ENCODE measurements at places on chromosomes 16 and 17.

DNA sequence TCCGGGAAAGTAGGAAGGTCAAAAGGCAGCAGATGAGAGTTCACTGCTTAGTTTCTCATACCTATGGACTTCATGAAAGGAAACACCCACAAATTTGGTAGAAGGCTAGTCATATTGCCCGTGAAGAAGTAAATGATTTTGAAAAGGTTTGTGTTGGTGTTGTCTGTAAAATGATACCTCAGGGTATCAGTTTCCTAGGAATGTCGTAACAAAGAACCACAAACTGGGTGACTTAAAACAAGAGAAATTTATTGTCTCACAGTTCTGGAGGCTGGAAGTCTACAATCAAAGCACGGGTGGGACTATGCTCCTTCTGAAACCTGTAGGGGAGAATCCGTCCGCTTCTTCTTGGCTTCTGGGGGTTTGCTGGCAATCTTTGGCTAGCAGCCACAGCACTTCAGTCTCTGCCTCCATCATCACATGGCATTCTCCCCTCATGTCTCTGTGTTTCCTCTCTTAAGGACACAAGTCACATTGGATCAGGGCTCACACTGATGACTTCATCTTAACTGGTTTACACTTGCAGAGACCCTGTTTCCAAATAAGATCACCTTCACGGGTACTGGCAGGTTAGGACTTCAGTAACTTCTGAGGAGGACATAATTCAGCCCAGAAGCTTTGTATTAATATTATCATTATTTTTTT, 2.0 kb upstream of the NAE1 start:
- peak; percentile 8 for DNase-seq

DNA sequence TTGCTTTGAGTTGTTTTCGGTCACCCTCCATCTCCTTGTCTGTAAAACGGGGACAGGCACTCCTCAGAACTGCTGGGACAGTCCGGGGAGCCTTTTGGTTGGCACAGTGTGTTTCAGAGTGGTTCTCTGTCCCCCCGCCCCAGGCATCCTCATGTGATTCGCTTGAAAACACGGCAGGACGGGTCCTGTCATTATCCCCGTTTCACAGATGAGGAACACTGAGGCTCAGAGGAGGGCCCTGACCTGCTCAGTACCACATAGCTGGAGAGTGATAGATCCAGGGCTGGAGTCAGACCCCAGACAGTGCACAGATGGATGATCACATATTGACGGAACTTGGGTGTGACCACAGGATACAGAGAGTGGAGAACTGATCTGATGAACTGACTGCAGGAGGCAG, 13.5 kb upstream of the ADGRG1 start:
- no peak for DNase-seq

- DNase-seq = no peak
Measured at GRCh38 chr17:43308999-43309398, 75.2 kb upstream of the RNU2-1 start.

DNA sequence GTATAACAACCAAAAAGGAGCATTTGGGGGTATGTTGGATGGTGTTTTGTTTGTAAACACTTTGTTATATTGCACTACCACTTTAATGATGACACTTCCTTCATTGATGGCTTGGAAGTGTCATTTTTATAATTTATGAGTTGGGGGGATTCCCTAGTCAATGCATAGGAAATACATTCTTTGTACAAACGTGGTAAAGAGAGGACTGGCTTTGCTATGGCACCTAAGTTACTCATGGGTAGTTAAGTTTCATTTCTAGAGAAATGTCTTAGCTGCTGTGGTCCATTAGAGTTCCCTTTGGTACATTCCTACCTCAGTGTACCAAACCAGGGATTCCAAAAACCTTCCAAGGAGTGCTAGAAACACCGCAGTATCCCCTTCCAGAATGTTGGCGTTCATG, 63.7 kb upstream of the CMIP start:
- DNase-seq = no peak

DNA sequence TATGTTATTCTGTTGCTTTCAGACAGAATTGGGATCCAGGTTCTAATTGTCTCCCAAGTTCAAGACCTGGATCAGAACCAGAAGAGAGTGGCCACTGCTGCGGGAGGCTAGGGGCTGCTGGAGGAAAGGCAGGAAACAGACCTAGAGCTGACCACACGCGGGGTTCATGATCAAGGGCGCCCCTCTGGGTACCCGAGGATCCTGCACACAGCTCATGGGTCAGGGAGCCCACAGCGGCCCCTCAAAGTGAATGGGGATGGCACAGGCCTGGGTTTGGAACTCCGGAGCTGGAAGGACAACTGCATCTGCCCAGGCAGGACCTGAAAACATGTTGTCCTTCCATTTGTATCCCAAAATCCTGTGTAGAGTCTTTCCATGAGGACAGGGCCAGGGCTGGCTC, 107.0 kb downstream of the RMI2 start:
- DNase-seq = no peak

GRCh38 chr16:88992351-88993165, 15.6 kb upstream of the CBFA2T3 start:
- DNase-seq = no peak

DNA sequence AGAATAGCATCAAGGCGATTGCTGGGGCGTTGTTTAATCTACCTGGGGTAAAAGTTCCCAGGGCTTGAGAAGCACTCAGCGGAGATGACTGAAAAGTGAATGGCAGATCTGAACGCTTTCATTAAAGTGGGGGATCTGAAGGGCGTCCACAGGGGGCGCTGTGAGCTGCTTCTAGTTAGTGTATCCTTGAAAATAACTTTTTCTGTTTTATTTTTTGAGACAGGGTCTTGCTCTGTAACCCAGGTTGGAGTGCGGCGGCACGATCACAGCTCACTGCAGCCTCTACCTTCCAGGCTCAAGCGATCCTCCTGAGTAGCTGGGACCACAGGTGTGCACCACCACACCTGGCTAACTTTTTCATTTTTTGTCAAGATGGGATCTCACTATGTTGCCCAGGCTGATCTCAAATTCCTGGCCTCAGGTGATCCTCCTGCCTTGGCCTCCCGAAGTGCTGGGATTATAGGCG, 360.4 kb downstream of the SEC14L1 start:
- no peak for DNase-seq

DNA sequence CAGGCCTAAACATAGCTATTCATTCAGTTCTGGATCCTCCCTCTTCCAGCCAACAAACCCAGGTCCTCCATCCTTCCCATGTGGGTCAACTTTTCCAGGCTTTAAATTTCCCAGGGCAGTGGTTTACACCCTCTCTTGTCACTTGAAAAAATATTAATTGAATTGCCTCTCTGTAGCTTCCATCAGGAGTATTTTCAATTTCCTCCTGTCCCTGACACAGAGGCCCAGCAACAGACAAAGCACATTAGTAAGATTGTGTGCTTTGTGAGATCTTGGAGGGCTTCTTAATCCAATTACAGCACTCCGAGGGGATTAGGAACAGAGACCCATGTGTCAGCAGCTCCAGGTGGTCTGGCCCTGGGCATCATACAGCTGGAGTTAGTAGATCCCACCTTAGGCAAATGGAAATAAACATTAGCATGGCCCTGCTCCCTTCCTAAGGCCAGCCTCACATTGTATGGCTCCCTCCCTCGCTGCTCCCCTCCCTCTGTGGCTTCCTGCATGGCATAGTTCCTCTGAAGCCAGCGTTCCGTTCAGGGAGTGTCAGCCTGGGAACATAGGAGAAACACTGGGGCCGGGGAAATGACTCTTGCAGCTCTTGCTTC, 132.7 kb upstream of the HSBP1 start:
- no peak for DNase-seq

GRCh38 chr16:67311607-67312488, 14.7 kb downstream of the KCTD19 start:
- no peak for DNase-seq

DNA sequence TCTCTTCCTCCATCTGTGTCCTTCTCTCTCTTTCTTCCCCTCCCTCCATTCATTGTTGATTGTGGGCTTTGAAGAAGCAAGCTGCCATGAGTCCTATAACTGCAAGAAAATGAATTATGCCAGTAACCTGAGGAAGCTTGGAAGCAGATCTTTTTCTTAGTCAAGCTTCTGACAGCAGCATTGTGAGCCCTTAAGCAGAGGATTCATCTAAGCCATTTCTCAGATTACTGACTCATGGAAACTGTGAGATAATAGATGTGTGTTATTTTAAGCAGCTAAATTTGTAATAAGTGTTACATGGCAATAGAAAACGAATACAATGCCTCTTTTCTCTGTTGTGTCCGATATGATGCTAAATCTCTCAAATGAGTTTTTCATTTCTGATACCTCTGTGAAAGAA, 1109.7 kb downstream of the CDH11 start:
- no peak for DNase-seq

DNA sequence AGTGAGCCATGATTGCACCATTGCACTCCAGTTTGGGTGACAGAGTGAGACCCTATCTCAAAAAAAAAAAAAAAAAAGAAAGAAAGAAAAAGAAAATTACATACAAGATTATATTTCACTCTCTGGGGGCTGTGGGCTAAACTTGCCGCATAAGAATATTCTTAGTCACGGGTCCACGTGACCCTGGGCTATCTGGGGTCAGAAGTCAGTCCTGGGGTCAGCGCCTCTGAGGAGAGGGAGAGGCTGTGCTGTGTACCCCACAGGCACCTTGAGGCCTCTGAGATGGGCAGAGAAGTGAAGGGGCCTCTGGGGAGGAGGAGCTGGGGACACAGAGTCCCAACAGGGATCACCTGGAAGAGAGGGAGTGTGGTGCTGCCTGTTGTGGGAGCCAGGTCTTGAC, 5.8 kb upstream of the CD79B start:
- no peak for DNase-seq

- DNase-seq = no peak
Measured at GRCh38 chr16:68985855-68986254, 119.6 kb upstream of the HAS3 start.

GRCh38 chr16:11016524-11016988, 72.2 kb downstream of the CLEC16A start:
- DNase-seq = no peak

GRCh38 chr16:2501946-2502895, 11.5 kb upstream of the ATP6V0C start:
- DNase-seq = no peak

- DNase-seq = no peak
Measured at GRCh38 chr16:68590201-68590994, 51.3 kb downstream of the ZFP90 start.

DNA sequence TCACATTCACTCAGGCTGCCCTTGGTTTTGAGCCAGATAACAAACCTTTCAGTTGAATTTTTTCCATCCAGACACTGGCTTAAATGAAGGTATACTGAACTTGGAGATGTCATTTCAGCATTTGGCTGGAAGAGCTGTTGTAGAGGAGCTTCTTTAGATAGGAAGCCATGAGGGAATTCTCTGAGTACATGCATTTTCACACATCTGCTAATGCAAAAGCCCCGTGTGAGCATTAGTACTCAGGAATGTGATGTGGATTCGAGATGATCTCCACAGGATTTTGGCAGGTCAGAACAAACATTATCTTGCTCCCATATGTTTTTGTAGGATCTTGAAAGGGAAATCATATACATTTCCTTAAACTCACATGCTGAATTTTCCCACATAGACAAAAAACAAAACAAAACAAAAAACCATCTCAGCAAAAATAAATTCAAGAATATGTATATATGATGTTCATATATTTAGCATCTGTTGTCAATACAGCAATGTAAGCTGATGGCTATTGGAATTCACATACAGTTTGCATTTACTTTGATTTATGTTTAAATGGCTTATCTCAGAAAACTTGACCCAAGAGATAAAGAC, 277.2 kb upstream of the TBX2 start:
- DNase-seq = no peak

DNA sequence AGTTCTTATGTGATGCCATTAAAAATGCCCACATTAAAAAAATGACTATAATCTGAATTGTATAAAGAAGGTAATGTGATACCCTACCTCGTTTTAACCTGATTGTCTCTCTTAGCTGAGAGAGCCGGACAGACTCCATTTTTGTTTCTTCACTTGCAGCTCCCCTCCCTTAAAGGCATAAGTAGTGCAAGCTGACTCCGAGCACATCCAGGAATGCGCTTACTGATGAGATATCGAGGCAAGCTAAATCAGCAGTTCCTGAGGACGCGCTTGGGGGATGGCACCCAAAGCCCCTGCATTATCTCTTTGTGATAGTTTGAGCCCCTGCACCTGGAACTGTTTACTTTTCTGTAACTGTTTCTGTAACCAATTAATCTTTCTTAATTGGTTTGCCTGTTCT, 6.3 kb downstream of the KRT24 start:
- no peak for DNase-seq

DNA sequence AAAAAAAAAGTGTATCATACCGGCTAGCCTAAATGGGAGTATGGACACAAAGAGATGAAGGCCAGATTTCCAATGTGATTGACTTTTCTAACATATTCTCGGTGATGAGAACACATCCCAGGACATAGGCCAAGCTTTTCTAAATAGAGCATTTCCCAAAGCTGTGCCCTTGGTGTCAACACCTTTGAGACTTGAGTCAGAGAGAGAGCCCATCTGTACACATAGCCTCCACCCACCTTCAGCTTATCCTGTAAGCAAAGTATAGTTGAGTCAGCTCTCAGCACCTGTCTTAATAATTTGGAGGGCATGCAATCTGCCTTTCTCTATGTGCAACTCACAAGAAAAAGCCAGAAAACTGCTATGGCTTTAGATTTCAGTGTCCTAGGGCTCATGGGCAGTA, 42.7 kb downstream of the SOX9 start:
- DNase-seq = no peak

DNA sequence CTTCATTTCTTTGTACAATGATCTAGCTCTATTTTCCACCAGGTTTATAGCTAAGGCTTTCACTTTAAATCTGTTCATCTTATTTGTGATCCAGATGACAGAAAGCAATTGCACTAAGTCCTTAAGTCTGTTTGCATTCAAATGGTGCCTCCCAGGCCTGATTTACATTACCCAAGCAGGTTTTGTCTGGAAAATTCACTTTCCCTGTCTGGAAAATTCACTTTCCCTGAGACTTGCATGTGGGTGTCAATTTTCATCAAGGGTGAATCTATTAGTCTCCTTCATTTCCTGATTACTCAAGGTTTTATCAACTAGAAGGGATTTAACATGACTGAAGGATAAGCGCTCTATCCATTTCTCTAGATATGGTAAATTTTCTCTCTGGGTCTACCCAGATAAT, 1480.2 kb upstream of the GOT2 start:
- DNase-seq = no peak

DNA sequence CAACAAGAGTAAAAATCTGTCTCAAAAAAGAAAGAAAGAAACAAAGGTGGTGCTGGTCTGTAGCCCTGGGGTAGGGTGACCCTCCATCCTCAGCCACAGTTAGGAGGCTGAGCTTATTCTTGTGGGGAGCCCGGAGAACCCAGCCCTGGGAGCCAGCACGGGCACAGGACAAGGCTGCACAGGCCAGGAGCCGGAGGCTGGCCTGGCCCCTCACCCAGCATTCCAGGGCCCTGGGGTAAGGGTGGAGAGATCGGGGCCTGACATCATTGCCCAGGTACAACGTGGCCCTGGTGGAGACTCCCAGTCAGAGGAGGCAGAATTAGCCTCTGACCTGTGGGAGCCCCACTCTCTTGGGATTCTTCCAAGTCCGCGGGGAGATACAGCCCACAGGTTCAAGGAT, 10.3 kb upstream of the KRT17 start:
- DNase-seq = no peak

- no peak for DNase-seq
Measured at GRCh38 chr17:76517638-76518038, 16.4 kb upstream of the RHBDF2 start.

- DNase-seq = no peak
Measured at GRCh38 chr17:28279411-28279810, 39.6 kb upstream of the TMEM97 start.

GRCh38 chr16:71414038-71414437, 27.8 kb downstream of the TLE7 start:
- DNase-seq = no peak
